ENCODE measurements at places on chromosomes 6 and 20.

GRCh38 chr6:146785001-146785585 is 186.3 kb downstream of the ADGB start:
- DNase-seq = peak; percentile 31

DNA sequence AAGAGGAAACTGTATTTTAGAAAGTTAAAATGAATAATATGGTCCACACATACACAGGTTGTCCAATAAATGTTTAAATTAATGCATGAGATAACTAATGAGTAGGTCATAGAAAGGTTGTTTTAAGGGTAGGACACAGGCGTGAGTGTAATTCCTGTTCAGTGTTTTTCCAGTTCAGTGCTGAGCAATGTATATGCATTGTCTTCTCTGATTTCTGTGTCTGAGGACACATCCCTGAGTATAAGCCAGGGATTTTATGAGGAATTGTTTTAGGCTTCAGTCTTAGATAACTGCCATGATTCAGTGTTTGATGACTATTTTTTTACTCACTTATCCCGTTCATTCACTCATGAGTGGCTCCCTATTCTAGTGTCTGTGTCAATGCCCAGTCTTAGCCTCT is 298.5 kb upstream of the TBX18 start:
- no peak for DNase-seq

- peak; percentile 73 for DNase-seq
These were observed 187.8 kb downstream of the SYNDIG1 start for GRCh38 chr20:24657196-24657595.

- no peak for DNase-seq
These were observed 979 bp upstream of the SOD2 start for GRCh38 chr6:159693894-159694545.

DNA sequence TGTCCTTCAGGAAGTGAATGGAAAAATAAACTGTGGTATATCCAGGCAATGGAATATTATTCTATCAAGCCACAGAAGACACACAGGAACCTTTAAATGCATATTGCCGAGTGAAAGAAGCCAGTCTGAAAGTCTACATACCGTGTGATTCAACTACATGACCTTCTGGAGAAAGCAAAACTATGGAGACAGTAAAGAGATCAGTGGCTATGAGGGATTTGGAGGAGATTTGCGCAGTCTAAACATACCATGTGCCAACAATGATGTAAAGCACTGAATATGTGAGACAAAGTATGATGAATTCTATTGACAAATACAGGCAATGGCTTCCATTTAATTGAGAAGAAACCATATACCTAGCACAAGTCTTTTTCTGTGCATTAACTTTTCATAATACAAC is 518.3 kb upstream of the ZNF337 start:
- DNase-seq = no peak

- DNase-seq = no peak
These were observed 826.6 kb downstream of the MAFB start for GRCh38 chr20:39862470-39862891.

- no peak for DNase-seq
These were observed 326.4 kb upstream of the KHDRBS2 start for GRCh38 chr6:62612471-62612870.

DNA sequence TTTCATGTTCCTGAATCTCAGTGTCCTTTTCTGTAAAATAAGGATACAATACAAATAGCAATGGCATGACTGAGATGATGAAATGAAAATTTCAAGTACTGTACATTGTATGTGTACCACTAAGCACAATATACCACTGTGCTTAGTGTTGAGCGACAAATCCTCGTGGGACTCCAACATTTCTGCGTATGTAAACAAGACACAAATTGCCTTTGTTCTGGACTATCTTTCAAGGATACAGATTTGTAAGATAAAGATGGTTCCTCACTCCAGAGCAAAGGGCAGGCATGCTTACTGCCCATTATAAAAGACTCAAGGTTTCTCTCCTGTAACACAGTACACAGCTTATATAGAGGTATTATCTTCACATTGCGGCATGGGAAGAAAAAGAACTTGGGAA is 6.0 kb downstream of the RARS2 start:
- DNase-seq = no peak

Data from astrocyte of the hippocampus (primary cell).